ENCODE measurements at places on chromosomes 4 and X.

- no peak for DNase-seq
These were observed 192.2 kb downstream of the APBB2 start for GRCh38 chr4:41022116-41022515.

DNA sequence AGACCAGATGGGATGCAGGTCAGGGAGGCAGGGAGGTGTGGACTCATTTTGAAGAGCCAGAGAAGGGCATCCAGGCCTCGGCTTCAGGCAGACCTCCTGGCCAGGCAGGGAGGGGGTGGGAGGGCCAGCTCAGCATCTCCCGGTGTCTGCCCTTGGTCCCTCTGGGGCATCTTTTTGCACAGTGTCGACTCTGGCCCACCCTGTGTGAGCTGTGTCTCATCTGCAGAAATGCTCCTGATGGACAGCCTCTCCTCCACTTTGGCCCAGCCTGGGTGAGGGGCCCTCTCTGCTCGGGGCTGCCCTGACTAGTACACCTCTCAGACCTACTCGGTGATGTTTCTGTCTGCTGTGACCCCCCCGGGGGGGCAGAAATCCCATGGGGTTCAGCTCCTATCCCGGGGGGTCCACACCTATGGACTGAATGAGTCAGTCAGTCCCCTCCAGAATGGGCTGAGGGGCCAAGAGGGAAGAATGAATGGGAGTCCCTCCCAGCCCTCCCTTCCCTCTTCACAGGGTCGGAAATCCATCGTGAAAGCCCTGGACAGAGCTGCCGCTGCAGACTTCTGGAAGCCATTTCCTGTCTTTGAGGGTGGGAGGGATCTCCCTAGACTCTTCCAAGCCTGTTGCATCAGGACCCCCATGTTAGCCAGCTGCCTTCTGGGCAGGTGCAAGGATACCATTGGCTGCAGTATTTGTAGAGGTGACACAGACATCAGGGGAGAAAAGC, 196.7 kb upstream of the PSAPL1 start:
- no peak for DNase-seq

DNA sequence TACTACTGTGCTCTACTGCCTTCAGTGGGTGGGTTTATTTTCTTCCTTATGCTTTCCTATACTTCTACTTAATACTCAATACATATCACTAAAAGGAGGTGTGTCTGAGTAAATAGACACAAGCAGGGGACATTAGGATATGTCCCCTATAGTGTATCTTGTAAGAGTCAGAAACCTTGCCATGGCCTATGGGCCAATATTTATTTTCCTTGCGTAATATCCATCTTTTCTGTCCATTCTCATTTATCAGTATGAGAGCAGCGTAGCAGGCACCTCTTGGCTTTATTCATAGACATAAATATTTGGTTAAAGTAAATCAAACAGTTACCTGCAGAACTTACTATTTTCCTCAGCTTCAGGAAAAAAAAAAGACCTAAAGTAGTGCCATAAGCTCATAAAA, 46.6 kb upstream of the PHF8 start:
- DNase-seq = no peak

- no peak for DNase-seq
These were observed 460.2 kb upstream of the SMIM31 start for GRCh38 chr4:164293743-164294142.
